ENCODE measurements at places on chromosomes 7 and 10.

GRCh38 chr7:155411718-155412415 is 46.1 kb upstream of the EN2 start:
- DNase-seq, result no peak

DNA sequence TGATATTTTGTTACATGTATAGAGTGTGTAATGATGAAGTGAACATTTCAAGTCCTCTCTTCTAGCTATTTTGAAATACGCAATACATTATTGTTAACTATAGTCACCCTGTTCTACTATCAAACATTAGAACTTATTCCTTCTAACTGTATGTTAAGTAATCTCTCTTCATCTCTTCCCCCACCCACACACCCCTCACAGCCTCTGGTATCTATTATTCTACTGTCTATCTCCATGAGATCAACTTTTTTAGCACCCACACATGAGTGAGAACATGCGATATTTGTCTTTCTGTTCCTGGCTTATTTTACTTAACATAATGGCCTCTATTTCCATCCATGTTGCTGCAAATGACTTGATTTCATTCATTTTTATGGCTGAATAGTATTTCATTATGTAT is 57.7 kb upstream of the EGR2 start:
- no peak for DNase-seq

DNA sequence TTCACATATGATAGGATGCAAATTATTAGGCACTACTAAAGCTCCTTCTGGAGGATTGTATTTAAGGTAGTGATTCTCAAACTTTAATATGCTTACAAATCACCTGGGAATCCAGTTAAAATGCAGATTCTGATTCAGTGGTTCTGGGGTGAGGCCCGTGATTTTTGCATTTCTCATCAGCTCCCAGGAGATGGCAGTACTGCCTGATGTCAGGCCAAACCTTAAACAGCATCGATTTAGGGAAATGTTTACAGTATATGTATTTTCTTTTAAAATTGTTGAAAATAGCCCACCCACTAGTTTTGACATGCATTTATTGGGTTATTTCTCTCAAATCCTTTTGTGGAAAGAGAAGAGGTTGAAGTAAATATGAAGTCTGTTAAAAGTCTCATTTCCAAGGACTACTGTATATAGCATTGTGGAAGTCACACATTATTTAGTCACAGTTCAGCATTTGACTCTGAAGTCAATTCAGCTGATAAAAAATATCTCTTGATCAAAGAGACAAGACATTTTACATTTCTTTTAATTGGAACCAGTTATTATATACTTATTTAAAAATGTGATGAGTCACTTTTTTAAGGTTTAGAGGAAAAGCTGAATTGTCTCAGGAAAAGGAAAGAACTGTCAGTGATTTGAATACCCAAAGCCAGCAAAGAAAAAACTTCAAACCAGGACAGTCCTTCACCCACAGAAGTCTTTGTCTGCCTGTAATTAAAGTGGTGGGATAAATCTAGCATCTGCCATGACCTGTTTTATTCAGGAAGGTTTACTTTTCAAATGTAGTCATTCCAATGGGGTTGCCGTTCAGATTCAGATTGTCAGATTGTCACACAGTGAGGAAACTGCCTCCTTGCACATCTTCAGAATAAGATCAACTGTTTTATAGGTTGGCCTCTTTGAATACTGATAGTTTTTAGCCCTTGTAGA is 21.1 kb upstream of the HBP1 start:
- no peak for DNase-seq

DNA sequence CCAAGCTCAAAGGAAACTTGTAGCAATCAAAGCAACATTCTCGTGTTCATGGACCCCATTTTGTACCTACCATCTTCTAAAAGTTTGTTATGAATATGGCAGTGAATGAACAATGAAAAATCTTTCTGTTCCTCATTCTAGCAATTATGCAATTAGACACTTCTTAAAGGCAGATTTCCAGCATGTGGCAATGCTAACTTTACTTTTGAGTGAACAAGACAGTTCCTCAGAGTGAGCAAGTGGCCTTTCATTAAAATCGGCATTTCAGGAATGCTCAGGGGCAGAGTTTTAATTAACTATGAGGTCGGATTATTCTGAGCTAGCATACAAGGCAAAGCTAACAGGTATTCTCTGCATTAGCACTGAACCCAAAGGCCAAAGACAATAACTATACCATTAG is 48.4 kb upstream of the NFE2L3 start:
- no peak for DNase-seq

DNA sequence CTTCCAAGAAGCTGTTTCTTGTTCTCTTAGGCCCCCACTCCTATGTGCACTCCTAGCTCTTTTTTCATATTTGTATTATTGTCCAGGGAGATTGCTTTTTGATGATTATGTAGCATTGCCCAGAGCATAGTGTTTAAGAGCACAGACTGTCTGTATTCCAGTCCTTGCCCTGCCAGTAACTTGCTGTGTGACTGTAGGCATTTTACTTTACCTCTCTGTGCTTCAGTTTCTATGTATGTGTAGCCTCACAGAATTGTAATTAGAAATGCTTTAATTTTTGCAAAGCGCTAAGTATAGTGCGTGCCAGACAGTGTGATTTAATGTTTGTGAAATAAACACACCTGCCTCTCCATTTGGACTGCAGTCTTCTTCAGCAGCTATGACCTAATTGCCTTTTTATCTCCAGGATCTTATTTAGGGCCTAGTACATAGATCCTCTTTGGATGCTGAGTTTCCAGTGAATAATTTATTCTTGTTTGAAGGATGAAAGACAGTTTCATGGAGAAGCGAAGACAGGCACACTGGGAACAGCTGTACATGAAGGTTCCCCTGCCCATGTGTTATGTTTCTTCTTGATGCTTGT is 1.4 kb downstream of the SEC23IP start:
- DNase-seq, result no peak

GRCh38 chr10:1166101-1166827 is 110.1 kb downstream of the WDR37 start:
- DNase-seq, result no peak

- no peak for DNase-seq
These were observed 96.4 kb downstream of the MKI67 start for GRCh38 chr10:128029731-128030369.

- no peak for DNase-seq
These were observed 239.1 kb downstream of the SKAP2 start for GRCh38 chr7:26625286-26625685.

GRCh38 chr10:11165591-11166543 is 148.2 kb downstream of the CELF2 start:
- DNase-seq, result peak; percentile 35

GRCh38 chr7:127865466-127865865 is 165.8 kb downstream of the LRRC4 start:
- no peak for DNase-seq

DNA sequence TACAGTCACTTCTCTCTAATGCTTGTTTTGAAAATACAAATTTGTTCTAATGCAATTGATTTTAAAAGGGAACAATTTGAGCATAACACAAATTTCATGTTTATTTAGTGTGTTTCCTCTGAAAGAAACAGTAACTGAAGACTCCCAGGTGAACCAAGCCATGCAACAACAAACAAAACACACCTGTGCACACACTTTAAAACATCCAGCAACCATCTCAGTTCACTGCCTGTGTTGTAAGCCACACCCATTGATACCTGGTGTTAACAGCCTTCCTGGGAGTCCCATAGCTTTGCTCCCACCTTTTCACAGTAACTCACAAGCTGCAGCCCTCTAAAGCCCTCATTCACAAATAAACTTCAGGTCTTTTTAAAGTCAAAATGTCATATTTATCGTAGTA is 89.3 kb downstream of the DOCK4 start:
- DNase-seq, result no peak

GRCh38 chr7:98456866-98457265 is 56.0 kb upstream of the BAIAP2L1 start:
- DNase-seq, result no peak

- DNase-seq, result no peak
These were observed 75.6 kb upstream of the DDC start for GRCh38 chr7:50640779-50641178.

- no peak for DNase-seq
These were observed 1.6 kb downstream of the CYP2W1 start for GRCh38 chr7:984361-985126.

DNA sequence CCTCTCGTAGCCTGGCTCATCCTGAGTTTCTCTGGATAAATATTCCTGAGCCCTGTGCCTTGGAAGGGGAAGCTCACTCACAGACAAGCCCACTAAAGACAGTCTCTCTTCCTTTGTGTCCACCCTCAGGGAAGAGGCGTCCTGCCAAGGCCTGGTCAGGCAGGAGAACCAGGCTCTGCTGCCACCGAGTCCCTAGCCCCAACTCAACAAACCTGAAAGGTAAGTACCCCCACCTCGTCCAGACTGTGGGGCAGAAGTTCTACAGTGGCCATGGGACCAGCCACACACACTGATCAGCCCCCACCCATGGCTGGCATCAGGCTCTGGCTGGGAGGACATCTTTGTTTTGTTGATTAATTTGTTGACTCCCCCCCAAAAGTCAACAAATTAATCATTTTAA is 2.8 kb downstream of the GPR15LG start:
- DNase-seq, result no peak

- DNase-seq, result no peak
These were observed 43.2 kb upstream of the GDF10 start for GRCh38 chr10:47256751-47257336.

DNA sequence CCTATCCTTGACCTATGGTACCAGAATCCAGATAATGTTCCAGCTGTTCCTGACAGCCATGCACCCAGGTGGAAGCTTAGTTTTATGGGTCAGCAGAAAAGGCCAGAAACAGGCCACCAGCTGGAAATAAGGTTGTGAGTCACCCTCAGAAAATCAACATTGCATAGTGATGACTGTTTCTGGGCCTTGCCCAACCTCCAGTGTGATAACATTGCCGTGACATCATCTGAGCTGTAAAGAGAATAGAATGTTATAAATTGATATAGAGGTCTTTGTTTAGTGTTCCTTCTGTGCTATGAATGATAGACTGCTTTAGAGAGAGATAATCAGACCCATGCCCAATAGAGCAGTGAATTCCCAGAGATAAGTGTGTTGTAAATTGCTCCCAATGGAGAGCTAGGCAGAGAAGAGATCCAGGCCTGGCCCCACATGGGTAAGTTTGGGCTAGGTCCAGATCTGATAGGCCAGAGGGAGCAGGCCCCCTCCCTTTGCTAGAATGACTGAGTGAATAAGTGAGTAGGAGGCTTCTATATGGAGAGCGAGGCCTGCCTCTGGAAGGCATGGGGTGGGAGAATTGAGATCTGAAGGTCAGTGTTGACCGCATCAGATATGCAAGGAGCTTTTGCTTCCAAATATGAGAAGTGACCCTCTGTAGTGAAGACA is 14.2 kb upstream of the HPS1 start:
- DNase-seq, result no peak

- DNase-seq, result no peak
These were observed 317.2 kb downstream of the GPR158 start for GRCh38 chr10:25492040-25492439.
